ENCODE measurements at places on chromosomes 6 and 20.
A peak's percentile ranks its signal among the peaks of the same experiment; 100 is the strongest.

- DNase-seq = peak; percentile 52
These were observed 253.1 kb downstream of the ADGB start for GRCh38 chr6:146851837-146852236.

DNA sequence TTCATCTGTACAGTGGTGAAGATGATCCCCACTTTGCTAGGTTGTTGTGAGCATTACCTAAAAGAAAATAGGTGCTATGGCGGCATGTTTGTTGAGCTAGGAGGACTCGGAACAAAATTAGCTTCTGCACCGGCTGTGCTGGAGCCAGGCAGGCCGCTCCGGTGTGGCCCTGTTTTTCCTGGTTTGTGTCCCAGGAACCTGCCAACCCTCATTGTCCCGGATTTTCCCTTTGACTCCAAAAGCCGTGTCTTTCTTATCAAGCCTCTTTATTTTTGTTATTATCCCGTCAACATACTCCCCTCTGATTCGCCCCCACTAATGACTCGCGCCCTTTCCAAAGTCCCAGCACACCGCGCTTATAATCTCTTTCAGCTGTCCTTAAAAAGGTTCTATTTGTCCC, 117.0 kb downstream of the MYLK4 start:
- DNase-seq = no peak

DNA sequence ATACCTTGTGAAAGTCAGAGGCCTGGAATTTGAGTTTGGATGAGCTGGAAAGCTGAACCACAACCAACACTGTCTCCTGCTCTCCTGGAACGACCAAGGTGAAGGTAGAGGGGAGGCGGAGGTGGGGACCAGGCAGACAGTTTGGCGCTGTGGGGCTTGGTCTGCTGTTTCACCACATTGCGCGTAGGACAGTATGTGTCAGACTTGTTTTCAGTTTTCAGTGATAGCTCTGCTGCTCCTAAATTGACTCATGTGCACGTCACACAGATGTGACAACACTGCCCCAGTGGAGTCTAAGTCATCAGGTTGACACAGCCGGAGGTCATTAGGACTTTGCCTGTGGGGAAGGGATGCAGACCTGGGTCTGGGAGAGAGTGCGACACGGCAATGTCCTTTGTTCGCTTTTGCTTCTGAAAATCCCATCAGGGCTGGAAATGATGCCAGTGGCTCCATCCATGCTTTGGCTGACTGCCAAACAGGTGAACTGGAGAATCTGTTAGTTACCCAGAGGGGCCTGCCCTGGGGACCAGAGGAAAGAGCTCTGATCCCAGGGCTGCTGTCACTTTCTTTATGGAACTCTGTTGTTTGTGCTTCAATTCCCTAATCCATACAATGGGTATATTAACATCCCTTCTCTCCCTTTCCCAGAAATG, 255.5 kb downstream of the CDC5L start:
- peak; percentile 47 for DNase-seq

DNA sequence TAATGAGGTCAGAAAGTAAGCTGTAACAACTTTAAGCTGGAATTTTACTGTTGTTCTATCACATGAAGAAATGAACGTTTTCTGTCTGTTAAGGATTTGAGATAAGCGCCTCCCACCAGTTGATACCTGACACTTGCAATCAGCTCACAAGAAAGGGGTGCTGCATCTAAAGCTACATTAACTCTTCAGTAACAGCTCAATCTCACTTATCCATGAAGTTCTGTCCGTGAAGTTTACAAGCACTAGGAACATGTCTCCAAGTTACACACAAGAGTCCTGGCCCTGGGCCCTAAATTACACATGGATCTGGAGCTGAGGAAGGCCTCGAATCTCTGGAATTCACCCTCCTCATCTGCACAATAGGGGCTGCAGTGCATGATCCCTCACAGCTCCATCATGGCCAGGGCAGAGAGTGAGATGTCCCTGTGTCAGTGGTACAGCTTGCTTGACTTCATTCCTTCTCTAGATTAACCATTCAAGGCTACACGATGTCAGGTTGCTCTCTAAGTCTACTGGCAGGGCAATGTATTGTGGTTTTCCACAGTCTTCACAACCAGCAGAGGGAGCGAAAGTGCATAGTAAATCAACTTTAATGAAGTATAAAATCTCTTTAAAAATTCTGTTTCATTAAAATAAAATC, 182.4 kb upstream of the MCHR2 start:
- DNase-seq = no peak

- DNase-seq = no peak
These were observed 462.9 kb upstream of the MARCKS start for GRCh38 chr6:113394216-113394615.

Data from stimulated activated CD8-positive, alpha-beta memory T cell treated with anti-CD3 and anti-CD28 coated beads, Interleukin-7, amount 100 ng/mL, for 48 hours (primary cell).